ENCODE measurements at places on chromosomes 2 and 18. TPM values are rescaled to one million over a fixed set of nuclear protein-coding genes. Genes with fewer than 3 reads are reported as not detected.

DNA sequence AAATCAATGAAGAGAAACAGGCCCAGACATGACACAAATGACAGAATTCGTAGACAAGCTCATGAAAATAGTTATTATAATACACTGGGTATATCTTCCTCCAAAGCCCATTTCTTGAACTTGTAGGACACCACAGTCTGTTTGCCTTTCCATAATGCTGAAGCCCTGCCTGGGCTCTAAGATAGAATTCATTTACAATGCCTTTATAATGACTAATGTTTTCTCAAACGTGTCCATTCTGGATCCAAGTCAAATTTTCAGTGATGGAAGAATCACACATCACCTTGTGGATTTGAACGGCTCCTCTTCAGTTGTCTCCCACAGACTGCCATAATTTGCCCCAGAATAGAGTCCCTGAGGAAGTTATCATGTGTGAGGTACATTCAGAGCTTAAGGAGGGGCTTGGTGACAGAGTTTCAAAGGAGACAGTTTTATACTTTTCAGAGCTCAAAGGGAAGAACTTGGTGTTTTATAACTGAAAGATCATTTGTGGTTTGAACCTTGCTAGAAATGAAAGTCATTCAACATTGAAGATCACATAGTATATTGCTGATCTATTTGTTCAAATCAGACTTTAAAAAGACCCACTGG is 38.2 kb downstream of the CASP8 start:
- DNase-seq, result no peak

Gene TCF23
- total RNA-seq, result 0.66 TPM

Gene SH3RF3
- 1.3 TPM for total RNA-seq

GRCh38 chr18:76353500-76353899 is 141.5 kb downstream of the ZNF516 start:
- no peak for DNase-seq

Gene SLC38A11
- 1.6 TPM for total RNA-seq

GRCh38 chr2:48844417-48845155 is 89.1 kb upstream of the LHCGR start:
- no peak for DNase-seq

Gene KCNK3
- total RNA-seq, result 20.5 TPM

- no peak for DNase-seq
Measured at GRCh38 chr2:237359894-237360780, 53.8 kb downstream of the COL6A3 start.

DNA sequence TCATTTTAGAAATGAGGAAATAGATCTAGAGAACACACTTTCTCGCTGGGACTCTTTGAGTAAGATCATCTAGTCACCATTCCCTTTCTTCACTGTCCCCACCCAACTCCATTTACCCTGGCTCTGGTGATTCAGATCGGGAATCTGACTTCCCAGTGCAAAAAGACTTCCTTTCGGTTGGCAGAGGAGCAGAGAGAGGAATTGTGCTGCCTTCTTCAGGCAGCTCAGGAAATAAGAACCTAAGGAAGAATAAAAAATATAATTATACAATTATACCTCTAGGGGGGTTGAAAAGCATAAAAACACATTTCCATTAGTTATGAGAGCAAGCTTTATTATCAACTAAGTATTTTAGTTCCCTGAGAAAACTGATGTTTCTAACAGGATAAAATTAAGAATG is 9.3 kb upstream of the MPP4 start:
- DNase-seq, result no peak

- no peak for DNase-seq
Measured at GRCh38 chr2:51813247-51813646, 781.3 kb upstream of the NRXN1 start.

- no peak for DNase-seq
Measured at GRCh38 chr2:127118038-127118437, 11.1 kb upstream of the BIN1 start.

DNA sequence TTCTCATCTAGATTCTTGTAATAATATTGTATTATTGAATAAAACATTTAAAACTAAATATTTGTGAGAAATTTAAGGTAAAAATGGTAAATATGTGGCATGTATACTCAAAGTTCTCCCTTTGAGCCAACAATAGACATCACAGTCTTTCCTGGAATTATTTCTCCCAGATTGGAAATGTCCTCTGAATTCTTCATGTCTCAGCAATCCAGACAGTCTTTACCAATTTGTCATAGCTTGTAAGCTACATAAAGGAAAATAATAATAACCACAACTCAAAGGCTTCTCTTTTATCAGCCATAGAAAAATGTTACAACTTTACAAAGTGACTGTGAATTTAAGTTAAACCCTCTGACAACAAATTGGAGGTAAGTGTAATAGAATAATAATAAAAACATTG is 784.9 kb downstream of the EPHA4 start:
- DNase-seq, result no peak

- peak; percentile 70 for DNase-seq
Measured at GRCh38 chr18:3595369-3596273, 145.6 kb downstream of the TGIF1 start.

GRCh38 chr2:191385416-191386160 is 140.4 kb downstream of the MYO1B start:
- no peak for DNase-seq

GRCh38 chr2:15127876-15128275 is 433.3 kb downstream of the NBAS start:
- DNase-seq, result no peak

DNA sequence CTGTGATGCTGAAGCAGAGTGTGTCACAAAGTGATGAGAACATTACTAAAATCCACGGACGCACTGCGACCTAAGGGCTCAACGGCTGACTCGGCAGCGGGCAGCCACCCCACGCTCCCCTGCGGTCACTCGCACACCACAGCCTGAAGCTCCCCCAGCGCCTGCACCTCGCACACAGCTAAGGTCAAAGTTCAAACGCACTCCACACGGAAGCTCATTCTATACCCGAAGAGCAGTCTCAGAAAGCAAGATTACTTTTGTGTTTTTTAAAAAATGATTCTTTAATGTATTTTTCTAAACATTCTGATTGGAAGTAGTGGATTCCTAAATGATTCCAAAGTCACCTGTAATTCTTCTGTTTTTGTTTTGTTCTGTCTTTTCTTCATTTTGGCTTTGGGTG is 21.7 kb downstream of the ASPRV1 start:
- no peak for DNase-seq

GRCh38 chr2:43214253-43214652 is 12.2 kb downstream of the ZFP36L2 start:
- DNase-seq, result no peak

Gene HRH4
- total RNA-seq, result not detected

DNA sequence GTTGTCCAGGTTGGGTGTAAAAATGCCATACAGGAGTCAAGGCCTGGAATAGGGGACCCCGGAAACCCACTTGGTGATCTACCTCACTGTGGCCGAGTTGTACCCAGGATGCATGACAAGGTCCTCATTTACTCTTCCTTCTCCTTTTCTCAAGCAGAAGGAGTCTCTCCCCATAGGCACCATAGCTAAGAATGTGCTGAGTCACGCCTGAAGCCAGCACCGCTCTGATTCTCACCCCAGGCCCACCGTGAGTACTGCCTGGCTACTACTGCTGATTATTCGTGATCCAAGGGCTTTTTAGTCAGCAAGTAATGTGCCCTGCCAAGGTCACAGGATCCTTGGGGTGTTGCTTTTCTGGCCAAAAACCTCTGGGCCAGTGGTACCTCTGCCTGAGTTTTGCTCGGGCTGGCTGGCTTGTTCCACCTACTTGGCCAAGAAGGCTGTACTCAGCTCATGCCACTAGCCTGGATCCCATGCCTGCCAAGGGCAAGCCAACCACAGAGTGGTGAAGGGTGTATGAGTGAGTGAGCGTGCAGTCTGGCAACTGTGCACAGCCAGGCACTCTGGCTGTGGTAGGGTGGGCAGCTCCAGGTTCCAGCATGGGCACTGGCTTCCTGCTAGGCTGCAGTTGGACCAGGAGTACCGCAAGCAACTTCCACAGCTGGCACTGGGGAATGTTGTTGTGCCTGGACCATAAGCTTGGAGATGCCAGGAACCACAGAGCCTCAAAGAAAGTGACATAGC is 650.1 kb upstream of the VRK2 start:
- no peak for DNase-seq

DNA sequence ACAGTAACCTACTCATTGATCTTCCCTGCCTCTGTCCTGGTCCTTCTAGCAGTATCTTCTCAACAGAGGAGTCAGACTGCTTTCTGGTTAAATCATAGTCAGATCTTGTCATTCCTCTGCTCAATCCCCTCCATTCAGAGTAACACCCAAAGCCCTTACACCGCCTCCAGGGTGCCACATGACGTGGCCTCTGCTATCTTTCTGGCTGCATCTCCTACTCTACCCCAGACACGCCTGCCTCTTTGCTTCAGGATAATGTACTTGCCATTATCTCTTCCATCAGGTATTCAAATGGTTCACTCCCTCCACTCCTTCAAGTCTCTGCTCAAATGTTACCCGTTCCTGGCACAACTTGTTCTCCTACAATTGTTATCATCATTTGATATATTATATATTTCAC is 36.3 kb upstream of the ACVR2A start:
- DNase-seq, result no peak

Gene OR6B2
- not detected for total RNA-seq

Gene STARD7
- total RNA-seq, result 91.3 TPM

DNA sequence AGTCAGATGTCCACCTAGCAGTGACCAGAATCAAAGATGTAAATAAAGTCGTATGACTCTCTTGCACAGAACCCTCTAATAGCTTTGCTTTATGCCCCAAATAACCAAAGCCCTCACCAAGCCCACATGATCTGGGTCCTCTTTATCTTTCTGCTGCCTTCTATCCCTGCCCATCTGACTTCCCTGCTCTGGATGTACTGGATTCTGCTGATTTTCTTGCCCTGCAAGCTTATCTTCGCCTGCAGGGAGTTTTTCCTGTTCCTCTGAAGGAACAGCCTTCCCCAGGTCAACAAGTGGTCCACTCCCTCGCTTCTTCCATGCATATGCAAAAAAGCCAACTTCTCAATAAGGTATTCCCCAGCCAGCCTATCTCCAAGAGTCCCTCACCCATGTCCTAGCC is 18.7 kb downstream of the IL36B start:
- DNase-seq, result no peak

- no peak for DNase-seq
Measured at GRCh38 chr2:136331226-136331625, 213.3 kb upstream of the CXCR4 start.

GRCh38 chr2:51693640-51694039 is 661.7 kb upstream of the NRXN1 start:
- no peak for DNase-seq

Gene TGOLN2
- 75.2 TPM for total RNA-seq

DNA sequence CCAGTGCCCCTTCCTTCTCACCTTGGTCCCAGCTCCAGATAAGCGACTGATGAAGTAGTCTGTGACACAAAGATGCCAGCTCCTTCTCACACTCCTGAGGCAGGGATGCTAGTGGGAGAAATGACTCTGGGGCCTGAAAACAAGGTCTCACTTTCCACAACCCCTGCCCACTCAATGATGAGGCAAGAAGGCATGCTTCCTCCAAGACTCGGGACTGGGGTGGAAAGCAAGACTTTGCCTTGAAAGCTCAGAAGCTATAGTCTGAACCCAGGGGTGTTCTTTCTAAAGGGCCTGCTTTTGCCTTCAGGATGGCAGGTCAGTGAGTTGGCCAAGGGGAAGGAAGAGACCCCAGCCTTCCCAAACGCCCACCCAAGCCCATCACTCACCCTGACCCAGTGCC is 1.4 kb downstream of the CCDC142 start:
- no peak for DNase-seq

DNA sequence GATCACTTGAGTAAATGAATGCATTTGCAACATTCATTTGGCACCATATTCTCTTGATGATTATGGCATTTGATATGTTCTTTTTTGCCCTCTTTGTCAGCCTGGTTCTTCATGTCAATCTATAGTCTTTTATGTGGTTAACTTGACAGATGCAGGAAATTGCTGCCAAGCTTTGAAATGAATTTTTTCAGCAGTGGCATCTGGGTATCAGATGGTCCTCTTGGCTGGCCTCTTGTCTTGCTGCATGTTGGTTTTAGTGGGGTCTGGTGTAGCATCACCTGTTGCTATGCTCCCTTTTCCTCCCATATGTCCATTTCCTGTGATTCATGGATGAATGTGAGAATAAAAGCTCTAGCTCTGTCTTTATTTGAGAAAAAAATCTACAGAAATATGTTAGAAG is 119.9 kb downstream of the DPP4 start:
- no peak for DNase-seq

- DNase-seq, result no peak
Measured at GRCh38 chr2:120769787-120770120, 34.1 kb downstream of the GLI2 start.

- DNase-seq, result no peak
Measured at GRCh38 chr2:172929644-172930043, 146.0 kb upstream of the MAP3K20 start.

Gene FNDC4
- total RNA-seq, result 20.8 TPM

Gene TUBA3E
- not detected for total RNA-seq

Gene ASTL
- not detected for total RNA-seq

DNA sequence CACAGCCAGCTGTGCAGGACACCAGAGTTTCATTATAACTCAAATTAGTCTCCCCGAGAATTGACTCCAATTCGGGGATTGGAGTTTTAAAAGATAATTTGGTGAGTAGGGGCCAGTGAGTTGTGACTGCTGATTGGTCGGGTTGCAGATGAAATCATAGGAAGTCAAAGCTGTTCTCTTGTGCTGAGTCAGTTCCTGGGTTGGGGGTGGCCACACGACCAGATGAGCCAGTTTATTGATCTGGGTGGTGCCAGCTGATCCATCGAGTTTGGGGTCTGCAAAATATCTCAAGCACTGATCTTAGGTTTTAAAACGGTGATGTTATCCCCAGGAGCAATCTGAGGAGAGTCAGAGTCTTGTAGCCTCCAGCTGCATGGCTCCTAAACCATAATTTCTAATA is 82.7 kb upstream of the SLC66A3 start:
- DNase-seq, result no peak

Gene MC2R
- total RNA-seq, result not detected

- peak; percentile 69 for DNase-seq
Measured at GRCh38 chr2:65430603-65431420, 1.6 kb downstream of the SPRED2 start.

Data from body of pancreas (tissue), 4 donors.